HepG2 (cell line): ENCODE measurements at places on chromosomes 3 and 15.

DNA sequence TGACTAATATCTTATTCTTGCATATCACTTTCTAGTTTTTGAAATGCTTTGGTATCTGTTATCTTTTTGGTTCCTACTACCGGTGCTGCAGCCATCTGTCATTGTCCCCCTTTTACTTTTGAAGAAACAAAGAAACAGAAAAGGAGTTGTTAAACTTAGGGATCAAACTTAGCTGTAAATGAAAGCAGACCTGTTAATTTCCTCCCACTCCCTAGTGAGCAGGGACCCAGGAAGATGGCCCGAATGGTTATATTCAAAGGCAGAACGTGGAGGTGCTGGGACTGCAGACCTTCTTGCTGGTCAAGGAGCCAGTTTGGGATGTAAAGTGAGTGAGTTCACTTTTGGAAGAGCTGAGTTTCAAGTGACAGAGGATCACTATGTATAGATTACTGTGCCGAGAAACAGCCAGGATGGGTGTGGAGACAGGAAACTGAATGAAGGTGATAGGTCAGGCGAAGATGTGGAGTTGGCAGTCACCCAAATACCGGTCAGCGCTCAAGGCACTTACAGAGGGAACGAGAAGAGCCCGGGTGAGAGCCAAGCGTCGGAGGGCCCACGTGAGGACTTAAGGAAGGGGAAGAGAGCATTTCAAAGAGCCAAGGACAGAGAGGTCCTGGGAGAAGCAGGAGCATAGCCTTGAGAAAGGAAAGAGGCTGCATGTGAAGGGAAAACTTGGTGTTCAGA is 20.1 kb downstream of the KBTBD8 start:
- DNase-seq: no peak

- DNase-seq: no peak
Observed at GRCh38 chr15:47184003-47184907, 533.0 kb upstream of the SEMA6D start.

GRCh38 chr3:16252243-16252978 is 12.3 kb downstream of the DPH3 start:
- peak; percentile 91 for DNase-seq

DNA sequence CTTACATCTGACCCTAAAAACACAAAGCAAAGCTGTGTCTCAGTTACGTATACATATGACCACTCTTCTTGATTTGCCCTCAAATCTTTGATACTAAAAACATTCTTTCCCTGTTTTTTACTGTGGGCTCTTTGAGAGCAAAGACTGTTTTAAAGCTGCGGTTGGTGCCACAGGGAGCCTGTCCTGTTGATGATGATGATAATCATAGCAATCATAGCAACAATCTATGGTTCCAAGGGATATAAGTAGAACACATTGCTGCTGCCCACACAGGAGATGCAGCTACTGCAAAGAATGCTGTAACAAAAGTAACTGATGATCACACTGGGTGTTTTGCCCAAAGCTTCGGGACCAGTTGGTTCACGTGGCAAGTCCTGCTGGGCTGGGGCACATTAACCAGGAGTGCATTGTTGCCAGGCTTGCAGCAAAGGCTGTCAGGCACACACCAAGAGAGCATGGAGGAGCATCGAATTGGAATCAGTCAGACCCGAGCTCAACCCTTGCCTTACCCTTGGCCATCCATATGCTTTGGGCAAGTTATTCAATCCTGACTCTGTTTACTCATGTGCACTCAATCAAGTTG is 131.4 kb upstream of the EIF1B start:
- DNase-seq: no peak

DNA sequence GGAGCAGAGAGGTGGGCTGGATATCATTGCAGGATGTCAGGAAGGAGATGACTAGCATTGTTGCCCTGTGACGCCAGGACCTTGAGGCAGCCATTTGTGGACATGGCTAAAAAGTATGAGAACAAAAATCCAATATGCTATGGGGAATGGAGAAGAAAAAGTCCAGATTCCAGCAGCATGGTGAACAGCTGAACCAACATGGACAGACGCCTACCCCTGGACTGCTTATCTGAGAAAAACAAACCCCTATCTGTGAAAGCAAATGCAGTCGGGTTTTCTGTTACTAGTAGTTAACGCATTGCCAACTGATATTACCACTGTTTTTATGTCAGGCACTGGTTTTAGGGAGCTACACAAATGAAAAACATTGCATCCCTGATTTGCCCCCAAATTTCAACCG is 251.2 kb upstream of the RORA start:
- DNase-seq: no peak

DNA sequence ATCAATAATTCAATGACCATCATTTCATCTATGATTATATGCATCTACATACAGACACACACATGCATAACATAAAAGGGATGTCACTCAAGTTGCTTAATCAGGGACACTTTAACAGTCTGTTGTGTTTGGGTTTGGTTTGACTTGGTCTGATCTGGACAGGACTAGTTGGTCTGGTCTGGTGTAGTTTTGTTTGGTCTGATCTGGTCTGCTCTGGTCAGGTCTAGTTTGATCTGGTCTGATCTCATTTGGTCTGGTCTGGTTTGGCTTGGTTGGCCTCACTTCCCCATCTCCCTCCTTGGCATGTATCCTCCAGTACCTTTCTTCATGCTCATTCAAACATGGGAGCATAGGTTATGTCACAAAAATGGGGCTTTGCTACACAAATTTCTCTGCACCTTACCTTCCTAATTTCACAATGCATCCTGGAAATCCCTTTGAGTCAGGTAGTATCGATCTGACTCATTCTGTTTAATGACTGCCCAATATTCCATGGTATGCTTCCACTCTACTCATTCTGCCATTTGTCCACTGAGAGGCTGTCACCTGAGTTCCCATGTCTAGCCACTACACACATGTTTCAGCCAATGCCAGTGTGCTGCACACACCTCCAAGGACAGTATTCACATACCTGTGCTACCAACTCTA is 73.0 kb upstream of the TPM1 start:
- DNase-seq: no peak

DNA sequence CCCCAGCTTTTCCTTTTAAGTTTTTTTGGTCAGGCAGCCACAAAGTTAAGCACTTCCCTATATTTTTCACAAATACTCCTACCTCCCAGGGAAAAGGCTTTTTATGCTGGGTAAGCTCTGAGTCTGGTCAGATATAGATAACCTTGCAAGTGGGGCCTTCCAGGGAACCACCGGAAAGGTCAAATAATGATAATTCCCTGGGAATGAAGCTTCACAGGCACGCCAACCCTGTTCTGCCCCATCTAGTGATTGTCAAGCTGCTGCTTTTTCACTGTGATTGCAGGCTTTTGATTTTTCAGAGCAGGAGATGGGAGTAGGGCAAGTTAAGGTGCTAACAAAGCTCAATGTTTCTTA is 121.0 kb downstream of the ZNF609 start:
- DNase-seq: no peak

- DNase-seq: no peak
Observed at GRCh38 chr3:197352382-197352781, 54.0 kb upstream of the DLG1 start.

DNA sequence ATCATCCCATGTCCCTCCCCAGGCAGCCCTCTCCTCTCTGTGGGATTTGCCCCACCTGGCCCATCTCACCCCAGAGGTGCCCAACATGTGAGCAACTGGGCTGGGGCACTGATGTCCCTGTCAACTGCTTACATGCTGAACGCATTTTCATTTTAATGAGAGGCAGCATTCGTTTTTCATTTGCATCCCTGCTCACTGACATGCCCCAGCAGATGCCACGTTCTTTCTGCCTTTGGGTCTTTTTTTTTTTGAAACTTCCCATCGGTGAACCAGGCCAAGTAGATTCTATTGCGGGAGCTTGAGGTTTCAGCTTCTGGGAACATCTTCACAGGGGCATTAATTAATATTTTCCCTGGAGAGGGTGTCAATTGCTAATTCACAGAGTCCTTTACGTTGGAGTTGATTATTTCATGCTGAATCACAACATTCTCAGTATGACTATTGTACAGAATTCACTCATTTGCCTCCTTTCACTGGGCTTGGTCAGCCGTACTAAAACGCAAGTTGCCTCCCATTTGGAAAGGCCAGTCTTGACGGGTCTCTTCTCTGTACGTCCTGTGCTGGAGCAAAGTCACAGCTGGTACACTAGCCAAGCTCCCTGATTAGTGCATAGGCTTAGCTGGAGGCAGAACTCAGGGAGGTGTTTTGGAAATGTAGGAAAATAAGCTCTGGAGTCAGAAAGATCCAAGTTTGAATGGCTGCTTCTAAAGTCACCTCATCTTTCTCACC is 69.8 kb downstream of the CHRNA7 start:
- no peak for DNase-seq

DNA sequence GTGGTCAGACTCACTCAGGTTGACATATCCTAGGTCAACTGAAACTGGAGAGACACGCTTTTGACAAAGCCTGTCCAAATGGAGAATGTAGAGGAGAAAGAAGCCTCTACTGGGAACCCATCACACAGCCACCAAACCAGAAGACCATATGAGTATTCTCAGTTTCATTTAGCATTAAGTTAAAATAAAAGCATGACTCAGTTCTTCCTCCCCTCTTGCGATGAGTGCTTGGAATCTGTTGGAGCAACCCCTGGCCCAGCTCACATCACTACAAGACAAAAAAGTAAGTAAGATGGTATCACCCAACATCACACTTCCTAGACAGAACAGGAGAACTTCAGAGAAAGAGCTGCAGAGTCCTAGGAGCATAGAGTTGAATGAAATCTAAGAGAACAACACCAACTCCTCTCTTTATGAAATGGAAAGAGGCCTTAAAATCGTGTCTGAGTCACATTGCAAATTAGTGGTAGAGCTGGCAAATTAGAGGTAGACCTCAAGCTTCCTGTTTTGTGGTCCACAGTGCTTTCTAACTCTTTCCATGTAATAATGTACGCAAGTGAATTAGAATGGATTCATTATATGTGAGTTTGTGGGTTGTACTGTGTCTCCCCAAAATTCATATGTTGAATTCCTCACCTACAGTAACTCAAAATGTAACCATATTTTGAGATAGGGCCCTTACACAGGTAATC is 51.2 kb downstream of the FGF12 start:
- no peak for DNase-seq

DNA sequence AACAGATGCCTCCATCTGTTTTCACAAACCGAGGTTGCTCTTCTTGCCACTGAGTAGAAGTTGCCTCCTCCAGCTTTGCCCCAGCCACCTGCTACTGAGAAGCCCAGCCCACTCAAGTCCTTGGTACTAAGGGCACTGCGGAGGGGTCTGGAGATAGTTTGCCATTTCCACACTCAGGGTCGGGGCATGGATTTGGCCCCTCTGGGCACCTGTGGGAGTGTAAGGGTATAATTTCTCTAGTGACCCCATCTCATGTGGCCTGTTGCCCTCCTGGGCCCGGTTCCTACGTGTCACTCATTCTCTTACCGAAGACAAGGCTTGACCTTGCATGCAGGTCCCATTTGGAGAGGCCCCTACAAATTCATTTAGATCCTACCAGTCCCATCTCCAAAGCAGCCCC is 79.0 kb downstream of the THSD4 start:
- DNase-seq: no peak

- no peak for DNase-seq
Observed at GRCh38 chr3:128763967-128764366, 38.0 kb downstream of the RAB7A start.

- DNase-seq: no peak
Observed at GRCh38 chr3:37301980-37302708, 127.8 kb upstream of the LRRFIP2 start.

GRCh38 chr3:32816439-32817256 is 1.1 kb upstream of the TRIM71 start:
- DNase-seq: peak; percentile 95

- no peak for DNase-seq
Observed at GRCh38 chr15:90840157-90840855, 28.1 kb upstream of the FURIN start.

DNA sequence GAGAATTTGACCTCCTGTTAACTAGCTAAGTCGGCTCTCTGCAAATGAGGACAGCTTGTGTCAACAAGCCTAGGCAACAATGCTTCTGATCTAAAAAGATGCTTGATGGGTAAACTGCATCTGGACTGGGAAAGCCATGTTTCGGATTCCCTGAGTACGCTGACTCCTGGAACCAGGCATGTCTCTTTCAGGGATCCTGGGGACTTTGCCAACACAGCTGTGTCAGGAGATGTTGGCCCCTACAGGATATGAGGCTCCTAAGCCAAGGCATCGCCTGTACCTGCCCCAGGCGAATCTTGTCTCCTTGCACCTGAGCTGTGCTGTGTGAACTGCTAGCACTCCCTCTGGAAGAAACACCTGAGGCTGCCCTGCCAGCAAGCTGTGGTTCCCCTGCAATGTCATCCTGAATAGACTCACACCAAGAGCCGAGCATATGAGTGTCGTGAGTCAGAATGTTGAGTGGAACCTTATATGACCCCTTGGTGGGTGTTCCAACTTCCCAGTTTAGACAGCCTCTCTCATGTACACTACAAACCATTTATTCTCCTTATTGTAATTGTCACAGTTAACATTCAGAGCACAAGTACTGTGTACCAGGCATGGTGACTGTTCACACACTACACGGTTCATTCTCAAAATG is 17.0 kb downstream of the EOGT start:
- no peak for DNase-seq

DNA sequence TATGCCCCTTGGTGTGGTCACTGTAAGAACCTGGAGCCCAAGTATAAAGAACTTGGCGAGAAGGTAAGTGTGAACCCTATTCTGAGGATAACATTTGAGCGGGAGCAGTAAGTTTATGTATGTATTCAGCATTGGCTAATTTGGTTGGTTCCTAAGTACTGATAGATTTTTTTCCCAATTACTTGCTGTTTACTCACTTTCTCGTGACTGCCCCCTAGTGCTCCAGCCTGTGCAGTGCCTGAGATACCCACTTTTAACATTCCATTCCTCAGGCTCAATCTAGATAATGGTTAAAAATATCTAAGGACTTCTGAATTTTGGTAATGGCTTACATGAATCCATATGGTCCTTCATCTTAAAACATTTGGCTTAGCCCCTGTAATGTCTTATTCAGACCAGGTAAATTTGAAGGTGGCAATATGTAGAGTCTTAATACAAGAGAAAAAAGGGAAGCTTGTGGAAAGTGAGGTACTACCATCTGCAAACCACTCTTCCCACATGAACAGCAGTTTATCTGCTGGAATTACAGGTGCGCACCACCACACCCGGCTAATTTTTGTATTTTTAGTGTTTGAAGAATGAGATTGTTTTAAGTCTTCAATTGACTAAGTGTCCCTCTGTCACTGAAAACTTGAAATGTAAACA is 7.1 kb downstream of the ELL3 start:
- DNase-seq: peak; percentile 50

DNA sequence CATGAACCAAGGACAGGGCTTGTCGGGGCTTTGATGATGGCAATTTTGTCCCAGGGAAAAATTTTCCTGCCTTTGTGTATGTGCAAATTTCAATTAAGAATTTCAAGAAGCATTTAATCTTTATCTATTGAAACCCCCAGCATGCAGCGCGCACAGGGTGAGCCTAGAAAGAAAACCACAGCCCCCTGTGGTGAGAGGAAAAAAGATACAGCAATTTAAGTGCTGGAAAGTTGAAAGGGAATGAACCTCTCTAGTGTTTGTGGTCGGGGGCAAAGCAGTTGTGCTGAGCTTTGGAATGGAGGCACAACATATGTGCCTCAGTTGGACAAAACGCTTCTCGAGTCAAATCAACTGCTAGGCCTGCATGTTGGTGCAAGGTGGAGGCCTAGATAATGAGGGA is 111.8 kb upstream of the C15orf61 start:
- no peak for DNase-seq

- DNase-seq: no peak
Observed at GRCh38 chr15:47507221-47507985, 209.9 kb upstream of the SEMA6D start.

GRCh38 chr3:65587650-65588439 is 450.9 kb downstream of the MAGI1 start:
- no peak for DNase-seq

- no peak for DNase-seq
Observed at GRCh38 chr15:29018120-29018805, 132.5 kb downstream of the APBA2 start.
